Chondrocyte (in vitro differentiated cells): ENCODE measurements at places on chromosomes 13 and 19.

DNA sequence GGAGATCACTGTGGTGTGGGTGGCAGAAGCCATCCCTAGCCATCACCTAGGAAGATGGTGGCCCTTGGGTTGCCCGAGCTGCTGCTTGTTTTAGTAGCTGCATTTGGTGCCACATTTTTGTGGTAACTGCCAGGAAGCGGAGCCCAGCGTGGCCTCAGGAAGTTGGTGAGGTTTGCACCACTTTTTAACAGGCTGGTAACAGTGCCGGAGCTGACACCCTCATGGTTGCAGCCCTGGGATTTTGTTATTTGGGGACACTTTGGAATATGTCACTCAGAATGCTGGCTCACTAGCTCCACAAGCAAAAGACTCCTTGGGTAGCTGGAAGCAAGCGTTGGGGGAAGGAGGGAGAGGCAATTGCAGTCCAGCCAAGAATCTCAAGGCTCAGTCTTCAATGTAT, 22.1 kb downstream of the ACTN4 start:
- no peak for DNase-seq

DNA sequence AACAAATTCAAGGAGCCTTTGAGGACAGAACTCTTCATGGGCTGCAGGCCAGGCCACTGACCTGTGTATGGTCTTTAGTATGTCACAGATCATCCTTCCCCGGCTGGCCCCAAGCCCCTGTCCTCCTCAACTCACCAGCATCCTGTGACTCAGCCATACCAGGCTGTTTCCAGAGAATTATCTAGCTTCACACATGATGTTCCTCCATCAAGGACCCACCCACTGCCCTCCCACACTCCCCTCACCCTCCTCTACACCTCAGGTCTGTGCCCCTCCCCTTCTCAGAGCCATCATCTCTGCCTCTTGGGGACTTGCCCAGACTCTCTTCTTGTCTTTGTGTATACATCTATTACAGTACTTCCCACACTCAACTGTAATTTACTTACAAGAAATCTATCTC, 14.7 kb downstream of the DCT start:
- DNase-seq, result no peak

GRCh38 chr19:45100201-45100600, 7.2 kb downstream of the PPP1R37 start:
- no peak for DNase-seq

DNA sequence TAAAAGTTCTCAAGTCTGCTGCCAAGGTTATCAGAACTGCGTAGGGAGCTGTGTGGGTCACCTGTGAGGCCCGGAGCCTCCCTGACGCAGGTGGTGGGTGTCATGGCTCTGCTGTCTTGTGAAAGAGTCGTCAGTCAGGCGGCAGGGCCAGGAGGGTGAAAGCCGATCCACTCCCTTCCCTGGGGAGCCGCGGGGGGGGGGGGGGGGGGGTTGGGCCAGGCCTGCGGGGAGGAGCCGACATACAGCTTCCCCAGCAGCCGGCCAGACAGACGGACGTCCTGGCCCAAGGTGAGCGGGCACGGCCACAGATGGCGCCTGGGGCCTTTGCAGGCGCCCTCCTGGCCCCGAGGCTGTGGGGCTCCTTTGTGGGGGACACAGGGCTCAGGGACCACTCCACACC, 12.4 kb downstream of the SBNO2 start:
- no peak for DNase-seq
